Activated CD4-positive, alpha-beta memory T cell treated with anti-CD3 and anti-CD28 coated beads for 36 hours (primary cell): ENCODE measurements at places on chromosomes 1 and 21.
A peak's percentile ranks its signal among the peaks of the same experiment; 100 is the strongest.

GRCh38 chr1:40239626-40240025 is 8.1 kb upstream of the TMCO2 start:
- DNase-seq, result no peak

GRCh38 chr1:27102707-27103468 is 52.0 kb downstream of the SLC9A1 start:
- peak; percentile 87 for DNase-seq

GRCh38 chr1:7744882-7745281 is 26.2 kb upstream of the VAMP3 start:
- DNase-seq, result no peak

DNA sequence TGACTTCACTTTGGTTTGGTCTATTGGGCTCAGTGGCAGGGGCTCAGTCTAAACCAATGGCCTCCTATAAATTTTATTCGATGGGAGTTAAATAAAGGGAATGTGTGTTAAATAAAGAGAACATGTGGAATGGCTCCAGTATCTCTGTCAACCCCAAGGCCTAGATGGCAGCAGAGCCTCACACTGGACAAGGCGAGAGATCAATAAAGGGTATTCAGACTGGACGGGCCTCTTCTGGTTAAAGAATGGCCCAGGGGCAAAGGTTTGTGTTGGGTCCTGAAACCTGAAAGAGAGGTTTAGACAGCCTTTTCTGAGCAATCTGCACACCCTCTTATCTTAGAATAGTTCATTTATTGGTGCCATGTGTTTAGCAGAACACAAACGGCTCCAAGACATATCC is 34.7 kb downstream of the SH3BP5L start:
- DNase-seq, result no peak

DNA sequence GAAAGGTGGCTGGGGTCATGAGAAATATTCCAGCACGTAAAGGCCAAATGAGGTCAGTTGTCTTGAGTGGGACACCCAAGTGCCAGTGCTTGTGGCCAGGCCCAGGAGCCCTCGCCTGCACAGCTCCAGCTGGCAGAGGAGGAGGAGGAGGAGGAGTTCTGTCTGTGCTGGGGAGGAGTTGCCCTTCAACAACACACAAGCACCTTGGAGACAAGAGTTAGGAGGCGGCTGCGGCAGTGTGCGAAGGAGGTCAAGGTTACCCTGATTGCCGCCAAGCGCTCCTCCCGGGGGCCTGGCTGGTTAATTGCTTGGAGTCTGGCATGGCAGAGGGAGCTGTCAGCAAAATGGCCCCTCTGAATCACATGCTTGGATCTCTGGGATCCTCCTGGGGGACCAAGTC is 45.1 kb downstream of the GRIK3 start:
- no peak for DNase-seq

- no peak for DNase-seq
Observed at GRCh38 chr1:115790846-115791245, 22.3 kb upstream of the CASQ2 start.

GRCh38 chr1:179318491-179318890 is 24.9 kb downstream of the SOAT1 start:
- no peak for DNase-seq

- no peak for DNase-seq
Observed at GRCh38 chr1:35585281-35585680, 12.2 kb downstream of the TFAP2E start.

- no peak for DNase-seq
Observed at GRCh38 chr21:38498057-38498833, at the start of gene ERG. Gene ERG, minus strand, starts transcription at chr21:38498477. Its CDS starts 97 bp downstream, at chr21:38498380.

DNA sequence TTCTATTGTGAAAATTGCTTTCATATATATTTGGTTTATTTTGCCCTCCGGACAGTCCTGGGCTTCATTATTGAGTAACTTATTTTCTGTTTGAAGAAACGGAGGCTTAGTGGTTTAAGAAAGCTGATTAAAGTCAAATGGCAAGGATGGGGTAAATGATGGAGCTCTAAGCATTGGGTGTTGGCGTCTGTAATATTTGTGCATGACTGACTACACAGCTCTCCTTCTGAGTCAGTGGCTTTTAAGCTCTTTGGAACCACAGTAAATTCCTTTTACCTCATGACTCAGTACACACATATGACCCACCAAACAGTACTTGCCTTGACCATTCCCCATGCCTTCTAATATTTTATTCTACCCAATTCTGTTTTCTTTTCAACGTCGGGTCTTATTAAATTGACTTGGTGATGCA is 21.0 kb downstream of the B3GALT5 start:
- no peak for DNase-seq

DNA sequence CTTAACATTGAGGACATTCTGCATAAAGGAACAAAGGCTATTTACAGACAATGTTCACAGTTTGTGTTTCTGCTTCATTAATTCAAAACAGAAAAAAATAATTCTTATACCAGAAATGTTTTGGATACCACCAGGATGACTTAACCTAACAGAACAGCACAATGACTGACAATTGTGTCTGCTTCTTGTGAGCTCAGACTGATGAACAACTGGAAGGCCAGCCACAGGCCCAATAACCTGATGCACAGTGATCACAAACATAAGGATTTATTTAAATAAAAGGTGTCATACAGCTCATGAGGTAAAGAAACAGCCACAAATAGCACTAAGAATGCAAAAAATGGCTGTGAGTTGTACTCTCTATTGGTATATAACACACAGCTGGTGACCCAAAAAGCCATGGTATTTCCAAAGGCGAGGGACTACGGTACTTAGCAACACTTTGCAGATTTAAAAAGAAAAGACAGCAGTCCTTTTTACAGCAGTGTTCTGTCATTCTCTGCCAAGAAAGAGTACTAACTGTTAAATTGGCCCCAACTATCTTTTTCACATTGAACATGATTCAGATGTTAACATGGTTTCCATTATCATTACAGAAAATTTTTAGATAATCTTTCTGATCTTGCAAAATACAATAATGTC is 32.1 kb upstream of the DDAH1 start:
- no peak for DNase-seq

- no peak for DNase-seq
Observed at GRCh38 chr1:2482588-2482987, 6.5 kb downstream of the PLCH2 start.

DNA sequence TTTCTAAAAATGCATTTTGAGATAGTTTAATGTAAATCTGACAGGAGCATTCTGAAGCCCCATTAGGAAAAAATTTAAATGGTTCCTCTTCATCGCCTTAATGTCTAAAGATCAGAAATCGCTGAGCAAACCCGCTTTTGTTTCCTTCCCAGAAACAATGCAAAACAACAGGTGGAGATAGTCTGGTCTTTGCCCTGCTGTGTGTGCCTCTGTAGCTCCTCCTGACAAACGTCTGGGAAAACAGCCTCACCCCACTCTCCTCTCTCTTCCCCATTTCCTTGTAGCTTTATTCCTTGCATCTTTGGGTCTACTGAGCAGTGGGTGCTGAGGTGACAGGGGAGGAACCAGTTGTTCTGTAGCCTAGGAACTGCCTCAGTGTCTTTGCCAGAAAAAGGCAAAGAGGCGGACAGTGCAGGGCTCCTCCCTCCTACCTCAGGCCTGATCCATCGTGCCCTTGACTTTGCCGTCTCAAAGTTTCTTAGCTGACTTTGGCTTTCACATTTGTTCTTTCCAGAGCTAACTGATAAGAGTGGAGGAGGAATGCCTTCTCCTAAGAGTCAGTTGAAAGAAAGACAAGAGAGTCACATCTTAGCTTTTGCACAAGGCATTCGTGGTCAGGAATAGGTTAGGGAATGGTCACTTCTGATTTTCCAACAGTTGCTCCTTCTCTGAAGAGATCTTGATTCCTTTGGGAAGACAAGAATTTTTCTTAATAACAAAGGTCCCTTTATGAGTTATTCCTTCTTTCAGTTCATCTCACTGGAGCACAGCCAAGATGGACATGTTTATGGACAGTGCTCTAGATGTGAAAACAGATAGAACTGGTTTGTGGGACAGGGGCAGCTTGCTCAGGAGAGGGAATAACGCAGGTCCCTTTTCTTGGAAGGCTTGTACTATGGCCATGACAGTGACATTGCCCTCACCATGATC is 24.9 kb downstream of the SYT11 start:
- no peak for DNase-seq

- no peak for DNase-seq
Observed at GRCh38 chr1:200971428-200971903, 52.0 kb downstream of the KIF21B start.

- DNase-seq, result no peak
Observed at GRCh38 chr1:90925928-90926869, 95.6 kb downstream of the ZNF644 start.

- no peak for DNase-seq
Observed at GRCh38 chr1:18486195-18486594, 5.5 kb downstream of the KLHDC7A start.

DNA sequence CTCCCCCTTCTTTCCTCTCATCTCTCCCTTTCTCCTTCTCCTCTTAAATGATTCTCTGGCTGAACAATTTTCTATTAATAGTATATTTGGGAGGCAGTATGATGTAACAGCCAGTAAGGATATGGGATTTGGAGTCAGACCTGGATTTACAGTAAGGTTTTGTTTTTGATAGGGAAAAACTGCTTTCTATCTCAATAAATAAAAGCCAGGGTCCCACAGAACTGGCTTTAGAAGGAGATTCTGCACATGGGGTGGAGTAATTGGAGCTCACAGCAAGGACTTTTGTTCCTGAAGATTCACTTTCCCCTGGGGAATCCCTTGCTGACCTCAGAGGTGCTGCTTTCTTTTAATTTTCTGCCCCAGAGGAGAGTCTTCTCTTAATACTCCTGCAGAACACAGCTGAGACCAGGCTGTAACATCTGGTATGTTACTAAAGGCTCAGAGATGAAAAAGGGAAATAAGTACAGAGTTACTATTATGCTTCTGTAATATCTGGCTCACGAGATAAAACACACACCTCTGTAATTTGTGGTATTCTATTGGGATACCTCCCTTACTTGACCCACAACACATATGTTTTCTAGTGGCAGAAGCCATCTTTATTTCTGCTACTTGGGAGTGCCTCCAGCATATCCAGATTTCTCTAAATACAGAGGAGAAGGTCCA is 13.4 kb downstream of the EPB41 start:
- no peak for DNase-seq

GRCh38 chr1:102858695-102859094 is 249.6 kb downstream of the COL11A1 start:
- no peak for DNase-seq

- no peak for DNase-seq
Observed at GRCh38 chr1:184504955-184505338, 118.1 kb downstream of the C1orf21 start.

DNA sequence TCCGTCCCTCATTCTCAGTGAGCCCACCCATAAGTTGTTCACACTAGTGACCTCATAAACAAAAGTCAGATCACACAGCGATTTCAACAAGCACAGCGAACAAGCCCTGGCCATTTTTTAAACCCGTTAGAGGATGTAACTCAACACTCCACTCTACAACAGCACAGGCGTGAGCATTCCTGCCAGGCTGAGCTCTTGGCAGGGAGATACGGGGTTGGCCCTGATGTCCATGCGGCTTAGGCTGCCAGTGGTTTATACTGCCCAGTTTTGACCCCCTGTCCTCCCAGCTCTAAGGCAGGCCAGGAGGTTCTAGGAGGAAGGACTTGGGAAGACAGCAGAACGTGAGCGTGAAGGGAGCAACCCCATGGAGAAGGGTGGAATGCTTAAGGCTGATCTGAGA is 35.0 kb downstream of the PARP1 start:
- DNase-seq, result no peak

DNA sequence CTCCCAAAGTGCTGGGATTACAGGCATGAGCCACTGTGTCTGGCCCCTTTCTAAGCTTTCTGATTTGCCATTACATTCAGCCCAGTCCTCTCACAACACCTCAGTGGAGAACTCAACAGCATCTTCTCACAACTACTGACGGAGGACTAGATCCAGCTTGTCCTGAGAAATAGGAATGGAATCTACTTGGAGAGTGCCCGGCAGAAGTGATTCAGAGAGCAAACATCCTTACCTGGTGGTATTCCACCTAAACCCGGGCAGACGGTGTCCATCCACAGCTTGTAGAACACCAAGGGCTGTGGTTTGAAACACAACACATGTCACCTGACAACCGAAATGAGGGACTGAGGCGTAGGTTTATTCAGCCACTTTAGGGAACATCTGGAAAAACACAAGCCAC is 28.8 kb upstream of the CCSAP start:
- no peak for DNase-seq

DNA sequence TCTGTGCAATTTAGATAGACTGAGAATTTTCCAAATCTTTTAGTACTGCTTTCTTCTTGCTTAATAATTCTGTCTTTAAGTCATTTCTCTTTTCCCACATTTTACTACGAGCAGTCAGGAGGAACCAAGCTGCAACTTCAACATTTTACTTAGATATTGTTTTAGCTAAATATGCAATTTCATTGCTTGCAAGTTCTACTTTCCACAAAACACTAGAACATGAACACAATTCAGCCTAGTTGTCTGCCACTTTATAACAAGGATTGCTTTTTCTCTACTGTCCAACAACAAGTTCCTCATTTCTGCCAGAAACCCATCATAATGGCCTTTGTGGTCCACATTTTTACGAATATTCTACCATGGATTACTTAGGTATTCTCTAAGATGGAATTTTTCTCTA is 36.6 kb downstream of the SORT1 start:
- no peak for DNase-seq

GRCh38 chr1:97603776-97604175 is 317.1 kb downstream of the DPYD start:
- DNase-seq, result no peak

GRCh38 chr1:93608187-93609109 is 73.2 kb downstream of the BCAR3 start:
- peak; percentile 43 for DNase-seq

DNA sequence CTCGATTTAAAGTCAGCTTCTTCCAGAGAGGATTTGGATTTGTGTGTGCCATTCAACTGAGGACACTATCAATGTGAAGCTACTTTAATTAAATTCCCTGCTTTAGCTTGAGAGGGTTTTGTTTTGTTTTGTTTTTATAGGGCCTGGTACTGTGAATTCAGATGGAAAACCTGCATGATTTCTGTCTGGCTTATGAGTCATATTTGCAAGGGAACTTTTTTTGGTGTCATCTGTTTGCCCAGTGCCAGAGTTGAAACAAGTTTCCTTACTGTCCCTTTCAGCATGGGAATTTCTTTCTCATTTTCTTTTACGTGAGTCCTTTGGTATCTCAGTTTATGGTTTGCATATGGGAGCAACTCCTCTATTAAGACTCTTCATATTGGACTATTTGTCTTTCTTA is 194.6 kb downstream of the GREM2 start:
- DNase-seq, result no peak

GRCh38 chr21:45417256-45417950 is 12.4 kb downstream of the COL18A1 start:
- DNase-seq, result no peak

- no peak for DNase-seq
Observed at GRCh38 chr1:151847867-151848596, 5.5 kb downstream of the THEM5 start.

DNA sequence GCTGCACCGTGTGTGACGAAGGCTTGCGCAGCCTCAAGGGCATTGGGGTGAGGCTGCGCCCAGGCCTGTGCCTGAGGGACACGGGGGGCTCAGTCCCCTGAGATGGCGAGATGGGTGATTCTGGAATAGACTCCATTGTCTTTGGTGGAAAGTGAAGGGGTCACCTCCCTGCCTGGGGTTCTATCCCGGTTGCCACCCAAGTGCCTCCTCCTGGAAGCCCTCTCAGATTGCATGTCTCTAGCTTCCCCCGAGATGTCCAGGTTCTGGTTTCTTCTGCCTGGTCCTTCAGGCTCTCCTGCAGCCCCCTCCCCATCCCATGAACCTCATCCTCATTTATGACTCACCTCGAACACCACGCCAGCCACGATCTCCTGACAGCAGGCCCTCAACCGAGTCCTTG is 22.3 kb upstream of the MFN2 start:
- no peak for DNase-seq
